Body of pancreas (tissue), 4 donors: ENCODE measurements at places on chromosomes 3 and 15. TPM values are rescaled to one million over a fixed set of nuclear protein-coding genes. Genes with fewer than 3 reads are reported as not detected.

DNA sequence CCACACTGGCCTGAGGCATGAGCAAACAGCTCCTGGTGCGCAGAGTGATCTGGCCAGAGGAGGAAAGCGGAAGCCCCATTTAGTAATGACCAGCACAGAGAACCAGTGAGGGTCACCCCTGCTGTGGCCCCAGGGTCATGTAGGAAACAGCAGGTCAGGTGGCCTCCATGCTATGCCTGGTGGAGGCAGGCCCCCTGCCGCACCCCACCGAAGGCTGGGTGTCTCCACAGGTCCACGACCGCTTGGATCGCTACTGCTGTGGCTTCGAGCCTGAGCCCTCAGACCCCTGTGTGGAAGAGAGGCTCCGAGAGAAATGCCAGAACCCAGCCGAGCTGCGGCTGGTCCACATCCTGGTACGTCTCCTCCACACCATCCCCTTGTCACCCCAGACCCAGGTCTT is 52.6 kb downstream of the POMGNT2 start:
- H3K36me3 ChIP-seq = no peaks in the 10 kb centered on the region
- DNase-seq = no peak
- H3K4me3 ChIP-seq = no peak overlapping the region
- no peaks in the 10 kb centered on the region for H3K27me3 ChIP-seq
- no peak overlapping the region for H3K27ac ChIP-seq
- H3K4me1 ChIP-seq = no peaks in the 10 kb centered on the region

DNA sequence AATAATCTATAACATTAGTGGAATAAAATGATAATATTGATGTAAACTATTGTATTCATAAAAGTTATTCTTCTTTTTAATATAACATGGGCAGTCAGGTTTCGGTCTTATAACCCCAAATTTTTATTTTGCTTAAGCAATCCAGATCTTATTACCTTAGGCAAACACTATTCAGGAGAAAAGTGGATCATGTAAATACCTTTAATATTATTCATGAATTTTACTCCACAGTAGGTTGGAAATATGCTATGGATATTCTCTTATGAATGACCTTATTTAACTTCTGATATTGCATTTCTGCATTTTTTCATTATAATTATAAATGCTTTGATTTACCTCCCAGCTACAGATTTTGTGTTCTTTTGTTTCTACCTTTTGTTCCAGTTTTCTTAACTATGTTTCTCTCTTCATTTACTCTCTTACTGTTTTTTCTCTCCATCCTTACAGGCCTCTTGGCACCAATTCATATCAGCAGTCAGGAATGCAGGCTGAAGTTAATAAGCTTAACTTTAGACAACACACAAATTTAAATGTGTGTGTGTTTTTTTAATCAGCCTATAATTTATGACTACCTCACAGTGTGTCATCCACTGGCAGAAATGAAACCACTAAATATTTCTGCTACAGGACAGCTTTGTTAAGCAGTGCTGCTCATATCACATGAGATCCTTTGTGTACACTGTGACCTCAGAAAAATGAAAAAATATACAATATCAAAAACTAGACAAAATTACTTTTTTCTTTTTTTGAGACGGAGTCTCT is 111.0 kb downstream of the NSUN3 start:
- H3K36me3 ChIP-seq = no peaks in the 10 kb centered on the region
- no peaks in the 10 kb centered on the region for H3K4me1 ChIP-seq
- H3K27ac ChIP-seq = no peak overlapping the region
- no peak overlapping the region for H3K4me3 ChIP-seq

GRCh38 chr15:44029003-44029402 is 166.1 kb downstream of the FRMD5 start:
- H3K27ac ChIP-seq = no peak overlapping the region
- no peaks in the 10 kb centered on the region for H3K36me3 ChIP-seq
- H3K27me3 ChIP-seq = no peaks in the 10 kb centered on the region
- no peaks in the 10 kb centered on the region for H3K4me1 ChIP-seq
- no peak for DNase-seq
- no peak overlapping the region for H3K4me3 ChIP-seq

The NMB gene
- 6.3 TPM for total RNA-seq

DNA sequence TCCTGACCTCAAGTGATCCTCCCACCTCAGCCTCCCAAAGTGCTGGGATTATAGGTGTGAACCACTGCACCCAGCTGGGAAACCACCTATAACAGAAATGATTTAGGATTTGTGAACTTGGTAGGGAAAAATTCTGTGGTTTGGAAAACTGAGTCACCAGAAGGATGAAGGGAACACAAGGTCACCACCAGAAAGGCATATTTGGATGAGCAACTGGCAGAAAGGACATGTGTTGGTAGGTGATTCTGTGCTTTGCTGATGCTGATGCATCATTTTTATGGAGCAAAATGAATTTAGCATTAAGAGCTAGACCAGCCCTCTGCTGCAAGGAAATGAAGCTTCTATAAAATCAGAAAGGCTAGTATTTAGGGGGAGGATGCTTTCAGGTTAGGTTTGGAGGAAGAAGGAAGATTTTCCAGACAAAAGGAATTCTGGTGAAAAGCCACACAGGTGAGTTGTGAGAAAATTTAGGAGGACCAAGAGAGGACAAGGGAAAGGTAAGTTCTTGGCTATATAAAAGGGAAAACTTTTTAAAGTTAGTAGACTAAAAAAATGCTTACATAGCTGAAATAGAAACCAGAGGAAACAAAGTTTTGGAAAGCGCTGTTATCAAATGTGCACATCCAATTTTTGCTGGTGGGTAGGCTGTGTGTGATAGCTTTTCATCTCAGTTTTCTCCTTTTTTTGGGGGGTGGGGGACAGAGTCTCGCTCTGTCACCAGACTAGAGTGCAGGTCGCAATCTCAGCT is 3.6 kb downstream of the PXK start:
- DNase-seq = no peak
- H3K27ac ChIP-seq = no peak overlapping the region
- H3K4me3 ChIP-seq = no peak overlapping the region
- no peaks in the 10 kb centered on the region for H3K27me3 ChIP-seq
- no peaks in the 10 kb centered on the region for H3K36me3 ChIP-seq
- peaks cover 28% of the 10 kb centered on the region for H3K4me1 ChIP-seq

The CAV3 gene
- not detected for total RNA-seq

DNA sequence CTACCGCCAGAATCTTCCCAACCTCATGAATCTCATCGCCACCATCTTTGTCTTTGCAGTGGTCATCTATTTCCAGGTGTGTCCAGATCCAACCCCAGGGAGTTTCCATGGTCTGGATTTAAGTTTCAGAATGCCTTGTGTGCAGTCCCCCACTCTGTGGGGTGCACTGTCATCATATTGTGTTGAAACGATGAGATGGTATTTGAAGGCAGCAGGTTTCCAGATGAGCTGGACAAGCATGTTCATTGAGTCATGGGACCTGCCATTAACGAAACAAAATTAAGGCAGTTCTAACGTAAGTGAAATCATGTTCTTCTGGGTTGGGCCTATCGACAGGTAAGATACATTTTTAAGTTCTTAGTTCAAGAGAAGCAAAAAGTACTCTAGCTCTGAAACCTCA is 12.7 kb downstream of the SEC61A1 start:
- peaks cover 71% of the 10 kb centered on the region for H3K36me3 ChIP-seq
- no peaks in the 10 kb centered on the region for H3K27me3 ChIP-seq
- peaks cover 31% of the 10 kb centered on the region for H3K4me1 ChIP-seq
- no peak for DNase-seq

- H3K4me3 ChIP-seq = no peak overlapping the region
- no peaks in the 10 kb centered on the region for H3K4me1 ChIP-seq
- H3K27me3 ChIP-seq = no peaks in the 10 kb centered on the region
- no peak for DNase-seq
Observed at GRCh38 chr3:15667484-15667883, 65.9 kb downstream of the BTD start.

- DNase-seq = no peak
- no peak overlapping the region for H3K4me3 ChIP-seq
Observed at GRCh38 chr3:121759541-121760202, 10.1 kb upstream of the GOLGB1 start.

GRCh38 chr15:31869686-31870307 is 160.5 kb upstream of the CHRNA7 start:
- no peaks in the 10 kb centered on the region for H3K36me3 ChIP-seq
- no peaks in the 10 kb centered on the region for H3K27me3 ChIP-seq
- H3K4me1 ChIP-seq = peaks cover 9% of the 10 kb centered on the region
- no peak overlapping the region for H3K4me3 ChIP-seq
- DNase-seq = peak; percentile 26

- H3K27me3 ChIP-seq = no peaks in the 10 kb centered on the region
- H3K4me1 ChIP-seq = peaks cover 9% of the 10 kb centered on the region
- no peaks in the 10 kb centered on the region for H3K36me3 ChIP-seq
Observed at GRCh38 chr3:132225664-132226063, 91.5 kb upstream of the ACP3 start.

DNA sequence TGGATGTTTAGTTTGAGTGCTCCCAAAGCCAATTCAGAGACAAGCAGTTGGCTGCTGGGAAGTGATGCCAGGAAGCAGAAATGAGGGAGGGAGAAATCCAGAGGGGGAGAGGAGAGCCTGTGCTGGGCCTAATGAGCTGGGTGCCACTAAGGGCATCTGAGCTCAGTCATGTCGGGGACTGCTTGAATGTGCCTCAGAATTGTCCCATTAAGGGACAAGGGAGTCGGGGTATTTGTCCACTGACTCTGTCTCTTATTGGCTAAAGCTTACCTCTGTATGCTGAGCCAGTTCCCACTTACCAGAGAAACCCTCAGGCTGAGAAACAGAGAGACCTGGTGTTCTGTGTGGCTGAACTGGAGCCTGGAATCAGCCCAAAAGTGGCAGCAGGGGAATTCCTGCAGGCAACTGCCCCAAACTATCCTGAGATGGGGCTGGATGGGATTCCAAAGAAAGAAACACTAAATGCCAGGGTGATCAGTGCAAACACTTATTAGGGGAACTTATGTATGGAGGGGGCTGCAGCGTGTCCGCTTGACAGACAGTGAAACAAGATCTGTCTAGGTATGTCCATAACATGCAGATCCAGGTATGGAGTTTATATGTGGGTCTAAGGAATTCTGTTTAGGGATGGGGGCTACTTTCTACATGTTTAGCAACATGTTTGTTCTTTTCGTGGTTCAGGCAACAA is 48.6 kb downstream of the NR1D2 start:
- DNase-seq = no peak
- no peaks in the 10 kb centered on the region for H3K27me3 ChIP-seq
- no peak overlapping the region for H3K4me3 ChIP-seq
- no peaks in the 10 kb centered on the region for H3K36me3 ChIP-seq
- no peak overlapping the region for H3K27ac ChIP-seq
- H3K4me1 ChIP-seq = no peaks in the 10 kb centered on the region

DNA sequence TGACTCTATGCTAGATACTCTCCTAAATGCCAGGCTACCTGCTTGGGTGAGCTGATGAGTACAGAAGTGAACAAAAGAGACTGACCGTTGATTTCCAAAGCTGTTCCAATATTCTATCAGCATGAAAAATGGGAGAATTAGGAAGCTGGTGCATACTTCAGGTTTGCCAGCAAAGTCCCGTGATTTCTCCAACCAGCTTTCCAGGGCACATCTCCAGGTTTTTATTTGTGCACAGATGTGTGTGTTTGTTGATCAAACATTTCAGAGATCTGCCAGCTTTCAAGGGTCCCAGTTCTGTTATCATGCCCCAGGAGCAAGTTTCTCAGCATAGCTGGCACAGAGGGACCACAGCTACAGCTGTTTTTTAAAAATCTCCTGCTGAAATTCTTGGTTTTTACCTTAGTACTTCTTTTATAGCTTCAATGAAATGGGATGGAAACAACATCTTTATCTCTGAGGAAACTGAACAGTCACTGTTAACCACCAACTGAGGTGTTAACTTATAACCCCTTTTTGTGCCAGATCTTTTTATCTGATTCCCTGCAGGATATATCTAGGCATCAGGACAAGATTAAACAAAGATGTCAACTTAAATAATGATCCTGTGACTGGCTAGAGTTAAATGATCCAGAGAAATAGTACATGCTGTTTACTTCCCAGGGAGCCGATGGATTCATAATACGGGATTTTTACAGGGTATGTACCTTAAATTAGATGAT is 380.8 kb downstream of the GRM7 start:
- no peaks in the 10 kb centered on the region for H3K36me3 ChIP-seq
- H3K27ac ChIP-seq = no peak overlapping the region
- H3K27me3 ChIP-seq = no peaks in the 10 kb centered on the region

The SERPINI2 gene
- total RNA-seq = 167 TPM

DNA sequence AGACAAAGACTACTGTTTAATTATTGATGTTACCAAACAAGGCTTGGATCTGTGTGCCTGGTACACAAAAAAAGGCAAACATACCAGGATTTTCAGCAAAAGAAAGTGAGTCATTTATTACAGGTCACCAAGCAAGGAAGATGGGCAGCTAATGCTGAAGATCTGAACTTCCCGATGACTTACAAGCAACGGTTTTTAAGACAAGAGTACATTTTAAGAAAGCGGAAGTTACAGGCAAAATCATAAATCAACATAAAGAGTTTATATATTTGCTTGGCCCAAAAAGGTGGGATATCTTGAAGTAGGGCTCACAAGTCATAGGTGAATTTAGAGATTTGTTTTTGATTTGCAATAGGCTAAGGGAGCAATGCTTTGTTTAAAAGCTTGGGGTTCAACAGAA is 125.4 kb upstream of the SPATA16 start:
- no peak overlapping the region for H3K4me3 ChIP-seq
- no peaks in the 10 kb centered on the region for H3K4me1 ChIP-seq
- H3K36me3 ChIP-seq = no peaks in the 10 kb centered on the region
- no peaks in the 10 kb centered on the region for H3K27me3 ChIP-seq
- no peak for DNase-seq

- no peaks in the 10 kb centered on the region for H3K4me1 ChIP-seq
- H3K4me3 ChIP-seq = no peak overlapping the region
- H3K27ac ChIP-seq = no peak overlapping the region
- H3K36me3 ChIP-seq = no peaks in the 10 kb centered on the region
- no peaks in the 10 kb centered on the region for H3K27me3 ChIP-seq
Observed at GRCh38 chr3:67535006-67535405, 119.4 kb downstream of the SUCLG2 start.

The PCLAF gene
- not detected for total RNA-seq

DNA sequence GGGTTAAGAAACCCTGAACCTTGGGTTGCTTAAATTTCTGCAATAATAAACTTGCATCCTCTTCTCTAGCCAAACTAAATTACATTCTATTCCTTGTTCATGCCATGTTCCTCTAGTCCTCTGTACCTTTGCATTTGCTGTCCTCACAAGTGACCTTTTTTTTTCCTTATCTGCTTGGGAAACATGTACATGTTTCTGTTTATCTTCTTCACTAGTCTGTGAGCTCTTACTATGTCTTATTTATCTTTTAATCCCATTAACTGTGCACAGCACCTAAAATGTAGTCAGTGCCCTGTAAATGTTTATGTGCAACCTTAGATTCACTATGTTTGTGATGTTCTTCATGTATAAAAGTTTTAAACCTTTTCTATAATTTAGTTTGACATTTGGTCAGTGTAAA is 61.9 kb downstream of the REC114 start:
- no peaks in the 10 kb centered on the region for H3K36me3 ChIP-seq
- no peaks in the 10 kb centered on the region for H3K27me3 ChIP-seq
- no peak overlapping the region for H3K4me3 ChIP-seq
- no peak overlapping the region for H3K27ac ChIP-seq

- no peaks in the 10 kb centered on the region for H3K36me3 ChIP-seq
- H3K27me3 ChIP-seq = no peaks in the 10 kb centered on the region
Observed at GRCh38 chr3:13420831-13421765, 976 bp upstream of the NUP210 start.

The CLDN18 gene
- 10.1 TPM for total RNA-seq
